Smooth muscle cell of the pulmonary artery (primary cell): ENCODE measurements at places on chromosomes 5 and 9. TPM values are rescaled to one million over a fixed set of nuclear protein-coding genes. Genes with fewer than 3 reads are reported as not detected.

Gene CDC20B
- 0.07 TPM in 1 of 2 replicates, not detected in the other for total RNA-seq

Gene CAMK4
- total RNA-seq: 1.5 and 1.8 TPM in 2 replicates

Gene C6
- total RNA-seq: 0.26 TPM in 1 of 2 replicates, not detected in the other

Gene NFIB
- total RNA-seq: 39.1 and 79.4 TPM in 2 replicates

Gene SIGMAR1
- total RNA-seq: 72.6 and 108 TPM in 2 replicates

Gene C1QTNF2
- total RNA-seq: 0.17 and 0.98 TPM in 2 replicates

Gene PTGES
- total RNA-seq: 6.5 and 21.0 TPM in 2 replicates

Gene EGFL7
- 28.3 and 40.9 TPM in 2 replicates for total RNA-seq

Gene PCDHGA8
- total RNA-seq: 4.0 and 4.3 TPM in 2 replicates

Gene TGFBR1
- 65.7 and 79.8 TPM in 2 replicates for total RNA-seq

Gene ARL14EPL
- total RNA-seq: not detected in 2 replicates

Gene ITK
- total RNA-seq: not detected in 2 replicates

Gene PGM5
- total RNA-seq: 16.3 and 33.3 TPM in 2 replicates

Gene SLC22A5
- 4.2 and 5.0 TPM in 2 replicates for total RNA-seq

Gene PDE6A
- not detected in 2 replicates for total RNA-seq

Gene MCIDAS
- not detected in 2 replicates for total RNA-seq

Gene TRIM36
- 0.13 TPM in 2 replicates for total RNA-seq

Gene PDE4D
- 13.9 and 22.2 TPM in 2 replicates for total RNA-seq

Gene FOXI1
- total RNA-seq: not detected in 2 replicates

Gene GPR151
- not detected in 2 replicates for total RNA-seq
